ENCODE measurements at places on chromosomes 2 and 18. TPM values are rescaled to one million over a fixed set of nuclear protein-coding genes. Genes with fewer than 3 reads are reported as not detected.

REG3A gene
- polyA plus RNA-seq: not detected

DNA sequence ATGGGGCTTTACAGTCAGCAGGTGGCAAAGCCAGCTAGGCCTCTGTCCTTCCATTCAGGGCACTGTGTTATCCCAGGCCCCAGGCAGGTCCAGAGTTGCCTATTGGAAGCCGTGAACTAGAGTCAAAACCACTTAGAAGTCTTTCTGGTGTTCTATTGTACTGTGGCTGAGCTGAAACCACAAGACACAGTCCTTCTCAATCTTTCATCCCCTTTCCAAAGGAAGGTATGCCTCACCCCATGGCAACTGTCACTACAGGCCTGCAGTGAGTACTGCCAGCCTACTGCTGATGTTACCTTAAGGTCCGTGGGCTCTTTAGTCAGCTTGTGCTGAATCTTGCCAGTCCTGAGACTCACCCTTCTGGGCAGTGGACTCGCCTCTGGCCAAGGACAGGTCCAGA, 181.6 kb downstream of the GULP1 start:
- no peak for DNase-seq

- no peak for DNase-seq
Measured at GRCh38 chr2:233386382-233387041, 32.2 kb downstream of the DGKD start.

GRCh38 chr2:144570566-144570965, 50.6 kb upstream of the ZEB2 start:
- no peak for DNase-seq

GRCh38 chr2:229943770-229944449, 21.6 kb downstream of the FBXO36 start:
- DNase-seq: no peak

COL4A3 gene
- 0.24 TPM for polyA plus RNA-seq

DNA sequence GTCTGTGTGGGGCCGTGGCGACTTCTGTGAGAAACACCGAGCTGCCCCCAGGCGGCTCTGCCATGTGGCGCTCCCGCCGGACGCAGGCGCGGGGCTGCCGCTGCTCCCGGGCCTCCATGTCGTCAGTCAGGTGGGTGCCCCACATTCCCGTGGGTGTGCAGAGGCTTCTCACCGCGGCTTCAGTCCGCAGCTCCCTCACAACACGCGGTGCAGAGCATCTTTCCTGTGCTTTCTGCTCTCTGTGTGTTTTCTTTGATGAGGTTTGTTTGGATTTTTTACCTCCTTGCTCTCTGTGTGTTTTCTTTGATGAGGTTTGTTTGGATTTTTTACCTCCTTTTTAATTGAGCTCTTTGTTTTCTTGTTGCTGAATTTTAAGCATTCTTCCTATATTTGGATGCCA, 13.0 kb downstream of the AQP12A start:
- no peak for DNase-seq

DNA sequence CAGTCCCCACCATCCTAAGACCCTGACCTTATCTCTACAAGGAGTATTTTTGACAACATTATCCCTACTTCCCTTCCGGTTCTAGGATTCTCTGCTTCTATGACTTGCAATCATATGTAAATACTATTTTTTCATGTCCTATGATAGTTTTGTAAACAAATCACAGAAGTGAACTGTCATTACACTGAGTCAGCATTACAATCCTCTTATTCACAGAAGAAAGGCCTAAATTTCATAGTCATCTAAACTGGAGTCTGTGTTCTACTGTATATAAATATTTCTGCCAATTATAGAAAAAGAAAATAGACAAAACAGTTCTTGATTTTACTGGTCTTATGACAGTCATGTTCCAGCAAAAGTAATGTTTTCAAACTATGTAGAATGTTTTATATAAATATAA, 265.1 kb downstream of the NCKAP5 start:
- no peak for DNase-seq

- no peak for DNase-seq
Measured at GRCh38 chr18:13641551-13642439, 84.6 kb downstream of the FAM210A start.

CYTIP gene
- 1.6 TPM for polyA plus RNA-seq

- DNase-seq: no peak
Measured at GRCh38 chr18:66638856-66639629, 35.2 kb upstream of the CDH19 start.

GRCh38 chr2:222709191-222709891, 37.9 kb downstream of the MOGAT1 start:
- peak; percentile 47 for DNase-seq

SETBP1 gene
- 5.8 TPM for polyA plus RNA-seq

- no peak for DNase-seq
Measured at GRCh38 chr18:46623541-46623940, 33.5 kb downstream of the LOXHD1 start.

GRCh38 chr2:104746858-104747257, 107.1 kb upstream of the POU3F3 start:
- no peak for DNase-seq

DNA sequence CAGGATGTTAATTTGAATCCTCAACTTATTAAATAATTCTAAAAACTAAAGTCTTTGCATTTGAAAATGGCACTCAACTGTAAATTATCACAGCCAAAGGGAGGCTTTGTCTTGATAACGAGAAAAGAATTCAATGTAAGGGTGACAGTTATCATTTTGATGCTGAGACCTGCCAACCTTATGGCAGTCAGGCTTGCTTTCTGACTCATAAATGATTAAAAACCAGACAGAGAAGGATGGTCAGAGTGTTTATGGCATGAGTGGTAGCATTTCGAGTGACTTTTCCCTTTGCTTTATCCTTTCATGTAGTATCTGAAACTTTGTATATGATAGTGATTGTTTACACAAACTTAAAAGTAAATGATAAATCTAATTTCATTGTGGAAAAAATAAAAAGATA, 53.9 kb upstream of the EPC2 start:
- DNase-seq: no peak

- DNase-seq: no peak
Measured at GRCh38 chr2:102637358-102637757, 18.0 kb downstream of the SLC9A2 start.

GRCh38 chr2:237236188-237236587, 150.5 kb downstream of the COPS8 start:
- no peak for DNase-seq

ANKAR gene
- 5.0 TPM for polyA plus RNA-seq

- DNase-seq: no peak
Measured at GRCh38 chr18:63905361-63905760, 2.4 kb upstream of the SERPINB10 start.

- DNase-seq: no peak
Measured at GRCh38 chr2:49940626-49941025, 786.3 kb upstream of the FSHR start.

MAP4K3 gene
- polyA plus RNA-seq: 7.3 TPM

DNA sequence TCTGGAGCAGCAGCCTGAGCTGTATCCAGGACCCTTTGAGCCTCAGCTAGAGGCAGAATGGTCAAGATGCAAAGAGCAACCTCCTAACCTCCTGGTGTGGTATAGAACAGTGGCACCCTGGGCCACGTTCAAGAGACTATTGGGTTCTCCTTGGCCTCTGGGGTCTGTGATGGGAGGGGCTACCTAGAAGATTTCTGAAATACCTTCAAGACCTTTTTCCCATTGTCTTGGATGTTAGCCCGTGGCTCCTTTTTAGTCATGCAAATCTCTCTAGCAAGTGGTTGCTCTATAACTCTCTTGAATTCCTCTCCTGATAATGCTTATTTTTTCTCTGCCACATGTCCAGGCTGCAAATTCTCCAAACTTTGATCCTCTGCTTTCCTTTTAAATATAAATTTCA, 106.3 kb upstream of the SULT1C3 start:
- DNase-seq: no peak

DNA sequence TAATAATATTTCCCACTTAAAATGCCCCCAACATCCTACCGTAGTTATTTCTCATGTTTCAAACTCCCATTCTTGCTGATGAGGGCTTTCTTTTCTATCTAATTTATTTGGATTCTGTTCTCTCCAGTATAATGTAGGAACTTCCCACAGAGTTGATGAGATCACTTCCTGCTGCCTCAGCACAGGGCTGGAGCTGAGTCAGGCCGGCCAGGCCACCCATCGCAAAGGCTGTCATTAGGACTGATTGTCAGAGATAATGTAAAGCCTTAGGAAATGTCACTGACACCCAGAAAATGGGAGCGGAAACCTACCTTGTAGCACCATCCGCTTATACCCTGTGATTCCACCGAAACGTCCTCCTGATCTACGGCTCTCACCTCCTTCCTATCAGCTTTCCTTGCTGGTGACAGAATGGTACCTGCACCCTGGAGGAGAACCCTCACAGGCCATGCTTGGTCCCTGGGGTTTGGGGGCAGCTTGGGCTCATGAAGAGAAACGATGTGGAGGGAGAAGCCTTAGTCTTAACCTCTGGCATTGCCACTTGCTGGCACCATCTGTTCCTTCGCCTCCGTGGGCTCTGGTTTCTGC, 672.8 kb upstream of the ID2 start:
- no peak for DNase-seq

GRCh38 chr18:12098374-12098773, 4.7 kb downstream of the ANKRD62 start:
- DNase-seq: no peak

GKN2 gene
- polyA plus RNA-seq: not detected

DNA sequence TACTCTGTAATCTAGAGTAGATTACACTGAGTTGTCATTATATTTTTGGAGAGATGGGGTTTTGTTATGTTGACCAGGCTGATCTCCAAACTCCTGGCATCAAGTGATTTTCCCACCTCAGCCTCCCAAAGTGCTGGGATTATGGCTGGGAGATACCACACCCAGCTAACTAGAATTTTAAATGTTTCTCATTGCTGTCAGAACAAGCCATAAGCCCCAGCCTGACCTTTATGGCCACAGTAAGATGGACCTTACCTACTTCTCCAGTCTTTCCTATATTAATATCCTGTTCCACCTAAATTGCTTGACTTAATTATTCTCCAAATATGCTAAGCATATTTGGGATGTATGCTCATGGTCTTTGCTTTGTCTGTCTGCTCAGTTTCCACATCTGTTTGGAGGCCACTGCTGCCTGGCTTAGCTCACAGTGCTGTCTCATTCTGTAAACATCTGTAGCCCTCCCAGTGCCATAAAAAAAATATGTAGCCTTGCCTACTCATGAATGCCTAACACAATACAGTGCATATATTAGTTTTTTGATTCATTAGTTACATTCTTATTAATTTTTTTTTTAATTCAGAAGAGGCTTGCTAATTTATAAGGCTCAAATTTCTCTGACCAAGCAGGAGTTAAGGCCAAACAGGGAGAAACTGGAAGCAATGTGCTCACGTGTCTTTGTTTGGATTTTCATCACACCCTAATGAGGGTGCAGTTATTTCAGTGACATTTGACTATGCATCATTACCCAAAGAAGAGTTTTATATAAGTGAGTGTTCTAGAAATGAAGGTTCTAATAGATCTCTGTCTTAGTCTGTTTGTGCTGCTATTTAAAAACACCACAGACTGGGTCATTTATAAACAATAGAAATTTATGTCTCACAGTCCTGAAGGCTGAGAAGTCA, 45.3 kb upstream of the PSME4 start:
- DNase-seq: no peak

- DNase-seq: no peak
Measured at GRCh38 chr18:36078751-36079529, 11.6 kb upstream of the RPRD1A start.

GRCh38 chr2:241499146-241499965, 9.0 kb downstream of the STK25 start:
- DNase-seq: no peak

FSHR gene
- not detected for polyA plus RNA-seq

LOXL3 gene
- polyA plus RNA-seq: 0.98 TPM

GRCh38 chr2:88069117-88069516, 1.5 kb downstream of the SMYD1 start:
- no peak for DNase-seq

CABLES1 gene
- 4.9 TPM for polyA plus RNA-seq

GRCh38 chr2:234595829-234596228, 98.9 kb upstream of the ARL4C start:
- DNase-seq: no peak

- DNase-seq: no peak
Measured at GRCh38 chr2:210477496-210477895, 937 bp upstream of the LANCL1 start.

DNA sequence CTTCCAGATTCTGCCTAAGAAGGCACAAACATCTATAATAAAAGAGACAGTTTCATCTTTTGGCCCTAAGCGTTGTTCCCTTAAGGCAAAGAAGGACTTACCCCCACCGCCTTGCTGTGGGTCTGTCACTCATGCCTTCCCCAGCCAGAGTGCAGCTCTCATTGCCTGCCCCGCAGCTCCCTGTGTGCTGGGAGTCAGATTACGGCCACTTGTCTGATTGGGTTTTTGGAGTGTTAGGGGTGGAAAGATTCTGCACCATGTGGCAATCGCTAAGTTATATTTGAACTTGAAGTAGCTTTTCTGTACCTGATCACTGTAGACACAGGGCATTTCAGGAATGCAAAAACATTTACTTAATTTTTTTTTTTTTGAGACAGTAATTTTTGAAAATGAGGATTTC, at the start of gene AQP4:
Gene AQP4 (minus strand): TSS at position 151 of the 400 bp plus-strand sequence. CDS start 18 bp downstream, at position 133.
- DNase-seq: no peak

STPG4 gene
- not detected for polyA plus RNA-seq

GRCh38 chr18:74334242-74334893, 18.7 kb downstream of the C18orf63 start:
- DNase-seq: no peak

GRCh38 chr2:23243073-23243659, 141.8 kb upstream of the KLHL29 start:
- DNase-seq: no peak

GRCh38 chr2:18077231-18077630, 198.8 kb downstream of the KCNS3 start:
- no peak for DNase-seq

PXDN gene
- 4.2 TPM for polyA plus RNA-seq

UGT1A3 gene
- polyA plus RNA-seq: 61.6 TPM

DNA sequence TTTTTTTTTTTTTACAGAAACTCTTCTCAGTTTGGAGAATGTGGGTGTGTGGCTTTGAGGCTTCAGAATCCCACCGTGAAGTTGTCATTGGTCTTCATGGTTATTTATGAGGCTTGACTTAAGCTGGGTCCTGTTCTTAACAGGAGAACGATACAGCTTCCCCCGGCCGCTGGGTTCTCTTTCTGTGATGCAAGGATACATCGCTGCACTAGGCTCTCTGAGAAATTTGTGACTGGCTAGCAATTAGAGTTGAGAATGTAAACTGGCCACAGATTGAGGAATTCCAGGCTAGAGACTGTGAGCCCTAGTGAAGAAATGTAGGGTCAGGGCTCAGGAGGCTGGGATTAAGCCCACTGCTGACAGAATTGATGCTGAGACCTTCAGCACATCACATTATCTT, 29.8 kb downstream of the MGAT5 start:
- no peak for DNase-seq

CDK15 gene
- polyA plus RNA-seq: not detected

- no peak for DNase-seq
Measured at GRCh38 chr18:8654503-8655451, 45.5 kb downstream of the RAB12 start.

MTCL1 gene
- polyA plus RNA-seq: 1.4 TPM

DNA sequence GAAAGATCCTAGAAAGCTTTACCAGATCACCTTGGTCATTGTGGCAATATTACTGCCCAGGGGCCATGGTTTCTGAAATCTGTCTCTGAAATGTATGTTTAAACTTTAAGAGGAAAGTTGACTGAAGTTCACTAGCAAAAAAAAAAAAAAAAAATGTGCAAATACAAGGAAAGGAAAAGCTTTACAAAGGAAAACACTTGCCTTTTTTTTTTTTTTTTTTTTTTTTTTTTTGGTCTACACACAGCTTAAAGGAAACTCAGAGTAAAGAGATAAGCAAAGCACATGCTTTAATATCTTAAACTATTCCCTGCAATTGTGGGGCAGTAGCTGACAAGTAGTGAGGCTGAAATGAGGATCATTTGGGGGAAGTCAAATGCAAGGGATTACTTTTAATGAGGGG, 174.2 kb upstream of the EPAS1 start:
- no peak for DNase-seq

CFAP221 gene
- 1.2 TPM for polyA plus RNA-seq

Measured in liver (tissue), 10 donors.